CD4-positive, alpha-beta T cell treated with Interferon gamma for 1 hour (primary cell): ENCODE measurements at places on chromosomes 3 and 15.

DNA sequence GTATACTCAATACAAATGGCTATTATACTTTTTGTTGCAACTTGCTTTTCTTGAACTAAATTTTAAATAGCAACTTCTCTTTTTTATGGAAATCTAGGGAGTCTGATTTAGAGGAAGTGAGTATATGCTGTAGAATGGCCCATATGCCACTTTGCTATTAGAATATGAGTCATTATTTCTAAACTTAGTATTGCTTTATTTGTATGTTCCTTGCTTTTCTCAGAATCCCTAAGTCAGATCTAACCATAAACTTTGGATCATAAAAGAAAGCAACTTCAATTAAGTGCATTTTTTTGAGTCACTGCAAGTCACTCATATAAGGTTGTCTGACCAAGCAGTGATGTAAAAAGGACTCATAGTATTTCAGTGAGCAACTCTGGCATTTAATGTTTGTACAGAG lies 17.5 kb upstream of the SPTSSB start:
- DNase-seq = no peak

DNA sequence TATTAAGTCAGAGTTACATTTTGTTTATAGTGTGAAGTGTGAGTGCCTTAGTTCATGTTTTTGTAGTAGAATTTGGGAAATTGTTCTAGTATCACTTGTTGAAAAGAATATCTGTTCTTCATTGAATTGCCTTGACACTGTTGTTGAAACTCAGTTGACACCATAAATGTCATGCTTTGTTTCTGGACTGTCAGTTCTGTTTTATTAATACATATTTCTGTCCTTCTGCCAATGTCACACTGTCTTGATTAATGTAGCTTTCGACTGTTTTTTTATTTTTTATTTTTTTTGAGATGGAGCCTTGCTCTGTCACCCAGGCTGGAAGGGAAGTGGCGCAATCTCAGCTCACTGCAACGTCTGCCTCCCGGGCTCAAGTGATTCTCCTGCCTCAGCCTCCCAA lies 59.1 kb downstream of the CHD2 start:
- DNase-seq = no peak

- no peak for DNase-seq
Observed at GRCh38 chr3:157823050-157823449, 283.2 kb downstream of the SHOX2 start.

DNA sequence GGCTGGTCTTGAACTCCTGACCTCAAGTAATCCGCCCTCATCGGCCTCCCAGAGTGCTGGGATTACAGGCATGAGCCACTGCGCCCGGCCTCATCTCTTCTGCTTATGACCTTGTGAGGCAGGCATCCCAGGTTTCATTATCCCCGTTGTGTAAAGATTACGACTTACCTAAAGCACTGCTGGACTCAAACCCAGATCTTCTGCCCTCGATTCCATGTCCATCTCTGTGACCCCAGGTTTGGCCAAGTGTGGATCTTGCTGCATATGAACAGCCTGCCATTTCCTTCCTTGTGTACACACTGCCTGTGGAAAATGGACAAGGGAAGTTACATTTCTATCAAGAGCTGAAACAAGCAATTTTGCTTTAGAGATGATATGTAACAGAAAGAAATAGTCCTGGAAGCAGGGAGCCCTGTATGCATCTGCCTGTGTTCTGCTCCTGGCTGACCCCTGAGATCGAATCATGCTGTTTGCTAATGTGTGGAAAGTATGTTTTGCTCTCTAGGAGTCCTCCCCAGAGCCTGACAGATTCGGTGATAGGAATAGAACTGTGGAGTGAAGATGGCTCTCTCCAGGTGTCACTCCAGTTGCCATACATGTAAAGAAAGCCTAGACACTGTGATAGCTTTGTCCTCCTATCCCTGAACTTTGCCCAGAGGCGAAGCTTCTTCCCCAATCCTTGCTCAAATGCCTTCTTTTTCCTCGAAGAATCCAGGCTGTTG lies 11.8 kb upstream of the LIPC start:
- DNase-seq = no peak

- no peak for DNase-seq
Observed at GRCh38 chr3:157030712-157031111, 129.2 kb downstream of the CCNL1 start.

DNA sequence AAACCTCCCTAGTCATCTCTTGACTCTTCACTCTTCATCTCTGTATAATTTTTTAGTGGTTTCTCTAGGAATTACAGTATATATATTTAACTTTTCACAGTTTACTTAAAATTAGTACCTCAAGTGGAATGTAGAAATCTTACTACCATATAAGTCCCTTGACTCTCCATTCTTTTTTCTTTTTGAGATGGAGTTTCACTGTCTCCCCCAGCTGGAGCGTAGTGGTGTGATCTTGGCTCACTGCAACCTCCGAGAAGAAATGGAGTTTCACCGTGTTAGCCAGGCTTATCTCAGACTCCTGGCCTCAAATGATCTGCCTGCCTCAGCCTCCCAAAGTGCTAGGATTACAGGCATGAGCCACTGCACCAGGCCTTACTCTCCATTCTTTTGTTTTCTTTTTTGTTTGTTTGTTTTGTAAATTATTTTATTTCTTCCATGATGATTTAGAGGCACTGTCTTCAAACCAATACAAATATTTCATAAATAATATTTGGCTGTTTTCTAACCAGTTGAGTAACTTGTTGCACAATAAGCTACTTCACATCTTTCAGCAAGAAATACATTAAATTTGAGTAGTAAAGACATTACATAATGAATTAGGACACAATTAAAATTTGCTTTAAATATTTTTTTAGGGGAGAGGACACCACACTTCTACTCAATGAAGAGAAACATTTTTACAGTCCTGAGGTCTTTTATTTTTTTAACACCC lies 144.8 kb downstream of the RBPMS2 start:
- DNase-seq = no peak

- no peak for DNase-seq
Observed at GRCh38 chr15:80325206-80325605, 73.2 kb upstream of the CTXND1 start.

GRCh38 chr15:24146251-24146650 lies 459.1 kb upstream of the NDN start:
- DNase-seq = no peak

DNA sequence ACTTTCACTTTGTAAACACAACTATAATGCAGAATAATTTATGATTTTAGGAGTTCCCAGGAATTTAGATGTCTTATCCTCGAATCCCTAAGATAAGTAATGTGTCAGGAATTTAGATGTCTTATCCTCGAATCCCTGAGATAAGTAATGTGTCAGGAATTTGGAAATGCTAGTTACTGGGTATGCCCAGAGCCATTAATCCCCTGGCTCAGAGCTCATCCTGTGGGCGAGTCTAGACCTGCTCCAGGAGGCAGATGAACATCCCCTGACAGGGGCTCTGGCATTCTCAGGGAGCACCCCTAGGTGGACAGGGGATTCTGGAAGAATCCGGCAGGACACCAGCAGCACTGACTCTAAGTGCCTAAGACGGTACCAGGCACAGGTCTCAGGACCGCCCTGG lies 163.3 kb downstream of the ARRDC4 start:
- DNase-seq = no peak

DNA sequence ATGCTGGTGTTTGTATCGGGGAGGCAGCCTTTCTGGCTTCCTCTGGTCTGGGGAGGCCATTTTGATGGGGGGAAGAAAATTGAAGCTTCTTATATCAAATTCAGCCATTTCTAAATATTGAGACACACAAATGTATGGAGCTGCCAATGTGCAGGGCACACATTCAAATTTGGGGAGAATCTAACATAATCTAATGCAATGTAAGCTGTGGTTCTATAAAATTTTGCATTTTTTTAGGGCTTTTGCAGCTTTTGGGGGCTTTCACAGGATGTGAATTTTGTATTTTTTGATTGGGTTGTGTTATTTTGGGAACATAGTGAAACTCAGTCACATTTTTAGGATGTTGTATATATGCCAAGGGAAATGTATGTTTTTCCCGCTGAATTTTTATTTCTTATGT lies 43.4 kb downstream of the CDIN1 start:
- DNase-seq = no peak

GRCh38 chr15:35626571-35627318 lies 80.8 kb upstream of the DPH6 start:
- no peak for DNase-seq

GRCh38 chr3:49831341-49831740 lies 17.6 kb upstream of the UBA7 start:
- no peak for DNase-seq

DNA sequence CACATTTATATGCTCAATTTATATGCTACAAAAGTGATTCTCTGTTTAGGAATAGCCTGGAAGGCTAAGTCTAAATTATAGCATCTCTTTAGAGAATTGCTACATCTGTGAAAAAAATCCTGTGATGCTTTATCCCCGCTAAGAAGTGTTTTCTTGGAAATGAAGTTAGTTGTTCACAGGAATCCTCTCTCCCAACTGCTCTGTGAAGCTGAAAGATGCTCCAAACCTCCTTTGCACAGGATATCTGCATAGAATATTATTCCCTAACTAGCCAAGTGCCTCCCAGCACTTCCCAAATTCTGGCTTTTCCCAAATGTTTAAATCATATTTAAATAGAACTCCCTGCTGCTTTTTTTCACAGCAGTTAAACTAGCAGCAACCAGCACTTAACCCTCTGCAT lies 132.2 kb downstream of the SRGAP3 start:
- no peak for DNase-seq

GRCh38 chr3:52245322-52246263 lies at the start of gene PPM1M:
TSS of gene PPM1M (plus strand) at chr3:52245759. CDS start at chr3:52245825, 66 bp downstream.
- DNase-seq = peak; percentile 64

DNA sequence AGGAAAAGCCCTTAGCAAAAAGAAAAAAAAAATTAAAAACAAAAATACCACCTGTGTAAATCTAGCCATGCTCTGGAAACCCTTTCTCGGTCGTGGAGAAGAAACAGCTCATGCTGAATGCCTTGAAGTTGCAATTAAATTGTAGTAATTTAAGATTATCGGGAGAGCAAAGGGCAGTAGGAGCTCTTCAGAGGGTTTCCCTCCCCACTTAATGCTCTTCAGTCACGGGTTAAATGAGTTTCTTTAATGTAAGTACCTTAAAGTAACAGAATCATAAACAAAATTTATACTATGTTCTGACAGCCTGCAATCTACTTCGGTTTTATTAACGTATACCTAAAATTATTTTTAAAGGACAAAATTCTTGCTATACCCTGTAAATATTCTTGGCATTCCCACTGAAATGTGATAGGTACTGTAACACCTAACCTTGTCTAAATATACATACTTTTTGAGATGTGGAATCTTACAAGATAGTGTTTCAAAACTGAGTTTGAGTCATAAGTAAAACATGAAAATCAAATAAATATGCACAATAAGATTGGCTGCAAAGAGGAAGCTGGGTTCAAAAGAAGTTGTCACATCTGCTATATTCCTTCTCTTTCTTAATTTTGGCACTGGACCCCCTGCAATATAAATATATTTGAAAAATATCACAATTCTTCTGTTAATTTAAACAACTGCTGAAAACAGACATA lies 5.3 kb downstream of the FOXP1 start:
- DNase-seq = no peak

GRCh38 chr15:89018207-89018606 lies 70.0 kb upstream of the ABHD2 start:
- no peak for DNase-seq

DNA sequence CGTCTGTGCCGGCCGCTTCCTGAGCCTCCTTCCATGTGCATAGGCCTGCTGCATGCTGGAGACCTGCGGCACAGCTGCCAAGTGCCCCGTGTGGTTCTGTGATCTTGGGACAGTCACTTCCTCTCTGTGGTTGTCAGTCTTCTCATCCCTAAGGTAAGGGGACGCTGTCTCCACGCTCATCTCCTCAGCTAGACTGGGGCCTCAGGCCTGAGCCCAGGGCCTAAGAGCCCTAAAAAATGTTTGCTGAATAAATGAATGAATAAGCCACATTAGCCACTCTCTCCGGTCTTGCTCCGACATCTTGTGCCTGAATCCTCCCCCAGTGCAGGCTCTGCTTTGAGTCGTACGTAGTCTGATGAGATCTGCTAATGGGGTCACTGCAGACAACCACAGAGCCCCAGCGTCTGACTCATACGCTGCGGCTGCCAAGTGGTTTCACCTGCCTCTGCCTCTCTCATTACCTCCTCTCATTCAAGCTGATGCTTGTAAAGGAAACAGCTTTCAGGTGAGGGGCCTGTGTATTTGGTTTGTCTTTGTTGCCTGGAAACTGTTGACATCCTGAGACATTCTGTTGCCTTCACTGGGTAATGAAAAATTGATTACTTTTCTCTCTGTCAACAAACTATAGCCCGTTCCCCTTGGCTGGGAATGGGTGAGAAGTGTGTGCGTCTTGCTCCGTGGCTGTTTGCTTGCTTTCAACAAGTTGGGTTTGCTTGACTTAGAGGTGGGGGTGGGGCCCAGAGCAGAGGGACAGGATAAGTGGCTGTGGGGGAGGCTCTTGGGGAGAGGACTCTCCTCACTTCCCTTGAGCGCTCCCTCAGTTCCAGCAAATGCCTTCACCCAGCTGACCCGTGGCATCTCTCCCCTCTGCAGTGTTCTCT lies 15.9 kb downstream of the RPLP1 start:
- peak; percentile 88 for DNase-seq

GRCh38 chr15:50066202-50066601 lies 52.8 kb downstream of the ATP8B4 start:
- DNase-seq = peak; percentile 62

- DNase-seq = peak; percentile 11
Observed at GRCh38 chr3:184005941-184006507, 11.7 kb downstream of the ABCC5 start.

DNA sequence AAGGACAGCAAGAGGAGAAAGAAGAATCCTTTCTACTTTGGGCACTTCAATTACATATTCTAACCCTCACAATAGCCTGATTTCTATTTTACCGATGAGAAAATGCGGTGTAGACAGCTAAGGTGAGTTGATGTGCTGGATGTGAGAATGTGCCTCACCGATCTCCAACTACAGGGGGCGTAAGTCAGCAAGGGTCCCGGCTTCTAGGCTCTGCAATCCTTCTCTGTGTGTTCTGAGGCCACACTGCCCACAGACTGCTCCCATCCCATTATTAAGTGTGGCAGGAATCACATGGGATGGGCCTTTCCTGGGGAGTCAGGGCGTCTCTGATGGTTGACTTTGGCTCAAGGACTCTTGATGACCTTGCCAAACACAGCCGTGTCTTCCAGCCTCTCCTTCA lies 23.6 kb upstream of the RPL35A start:
- no peak for DNase-seq

DNA sequence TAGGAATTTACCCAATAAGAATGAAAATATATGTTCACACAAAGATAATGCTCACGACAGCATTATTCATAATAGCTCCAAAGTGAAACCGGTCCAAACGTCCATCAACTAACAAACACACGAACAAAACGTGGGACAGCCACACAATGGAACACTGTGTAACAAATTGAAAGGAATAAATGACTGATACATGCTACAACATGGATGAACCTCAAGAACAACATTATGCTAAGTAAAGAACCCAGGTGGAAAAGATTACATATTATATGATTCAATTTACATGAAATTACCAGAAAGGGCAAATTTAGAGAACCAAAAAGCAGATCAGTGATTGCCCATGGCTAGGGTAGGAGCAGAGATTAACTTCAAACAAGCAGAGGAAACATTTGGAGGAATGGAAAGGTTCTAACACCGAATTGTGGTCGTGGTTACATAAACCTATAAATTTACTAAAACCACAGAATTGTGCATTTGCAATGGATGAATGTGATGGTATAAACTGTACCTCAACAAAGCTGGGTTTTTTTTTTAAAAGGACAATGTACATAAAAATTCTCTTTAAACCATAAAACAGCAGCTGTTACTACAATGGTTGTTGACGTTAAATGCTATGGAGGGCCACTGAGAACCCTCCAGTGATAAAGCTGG lies 76.3 kb downstream of the XXYLT1 start:
- DNase-seq = no peak
